ENCODE measurements at places on chromosomes 1 and 21. TPM values are rescaled to one million over a fixed set of nuclear protein-coding genes. Genes with fewer than 3 reads are reported as not detected.

The SPATA17 gene
- 1.5 TPM for total RNA-seq

The TSPEAR gene
- total RNA-seq = 1.3 TPM

The CD53 gene
- 2.1 TPM for total RNA-seq

The RNU1-3 gene
- total RNA-seq = 1,011 TPM

The CTSE gene
- total RNA-seq = not detected

- H3K36me3 ChIP-seq = no peaks in the 10 kb centered on the region
- no peaks in the 10 kb centered on the region for H3K4me1 ChIP-seq
- H3K27ac ChIP-seq = no peak overlapping the region
- H3K27me3 ChIP-seq = no peaks in the 10 kb centered on the region
- DNase-seq = no peak
Observed at GRCh38 chr1:24619376-24619775, 23.7 kb upstream of the SRRM1 start.

- H3K4me1 ChIP-seq = no peaks in the 10 kb centered on the region
- H3K27me3 ChIP-seq = peaks cover 17% of the 10 kb centered on the region
- H3K27ac ChIP-seq = no peak overlapping the region
Observed at GRCh38 chr21:35427320-35428000, 378.4 kb upstream of the RUNX1 start.

GRCh38 chr1:41629141-41629540 is 144.7 kb upstream of the EDN2 start:
- no peaks in the 10 kb centered on the region for H3K36me3 ChIP-seq
- no peak for DNase-seq
- no peaks in the 10 kb centered on the region for H3K4me1 ChIP-seq
- no peaks in the 10 kb centered on the region for H3K27me3 ChIP-seq
- H3K27ac ChIP-seq = no peak overlapping the region

DNA sequence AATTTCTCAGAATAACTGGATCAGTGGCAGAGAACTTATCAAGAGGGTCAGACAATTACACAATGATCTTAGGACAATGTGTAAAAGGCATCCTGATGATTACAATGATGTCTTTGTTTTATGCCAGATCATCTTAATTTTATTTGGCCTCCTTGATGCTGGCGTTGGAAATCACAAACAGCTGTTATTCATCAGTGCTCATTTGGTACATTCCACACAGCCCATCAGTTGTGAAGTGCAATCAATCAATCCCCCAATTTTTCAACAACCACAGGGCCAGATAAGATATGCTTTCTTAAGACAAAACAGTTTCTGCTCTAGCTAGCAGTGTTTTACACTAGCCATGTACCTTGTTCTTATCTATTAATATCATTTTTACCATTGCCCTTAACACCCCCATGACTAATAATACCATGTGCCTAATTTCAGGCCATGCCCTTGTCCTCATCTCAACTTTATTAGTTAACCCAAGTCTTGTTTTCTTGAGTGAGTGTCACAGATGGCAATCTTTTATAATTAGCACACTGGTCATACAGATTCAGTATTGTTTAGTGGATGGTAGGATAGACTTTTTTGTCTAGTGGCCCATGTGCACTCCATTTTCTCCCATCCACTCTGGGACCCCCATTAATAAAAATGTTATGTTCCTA is 40.8 kb upstream of the COL24A1 start:
- H3K4me1 ChIP-seq = no peaks in the 10 kb centered on the region
- no peaks in the 10 kb centered on the region for H3K36me3 ChIP-seq
- H3K27ac ChIP-seq = no peak overlapping the region
- DNase-seq = no peak
- H3K4me3 ChIP-seq = no peak overlapping the region
- no peaks in the 10 kb centered on the region for H3K27me3 ChIP-seq

DNA sequence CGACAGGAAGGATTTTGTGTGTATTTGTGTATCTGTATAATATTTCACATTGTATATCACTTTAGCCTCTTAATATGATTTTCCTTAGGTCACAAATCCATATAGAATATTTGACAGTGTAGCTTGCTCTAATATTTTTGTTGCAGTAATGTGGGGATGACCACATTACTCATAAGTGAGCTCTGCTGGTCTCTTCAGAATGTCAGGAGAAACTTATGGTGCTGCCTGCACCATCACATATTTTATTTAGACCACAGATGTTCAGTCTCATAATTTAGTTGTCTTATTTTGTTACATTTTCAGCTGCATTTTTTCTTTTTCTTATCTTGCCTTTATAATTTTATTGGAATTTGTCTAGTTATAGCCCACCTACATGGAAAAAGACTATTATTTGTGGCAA is 205.3 kb downstream of the PBX1 start:
- H3K4me3 ChIP-seq = no peak overlapping the region
- no peak for DNase-seq
- H3K27ac ChIP-seq = no peak overlapping the region
- H3K36me3 ChIP-seq = no peaks in the 10 kb centered on the region

DNA sequence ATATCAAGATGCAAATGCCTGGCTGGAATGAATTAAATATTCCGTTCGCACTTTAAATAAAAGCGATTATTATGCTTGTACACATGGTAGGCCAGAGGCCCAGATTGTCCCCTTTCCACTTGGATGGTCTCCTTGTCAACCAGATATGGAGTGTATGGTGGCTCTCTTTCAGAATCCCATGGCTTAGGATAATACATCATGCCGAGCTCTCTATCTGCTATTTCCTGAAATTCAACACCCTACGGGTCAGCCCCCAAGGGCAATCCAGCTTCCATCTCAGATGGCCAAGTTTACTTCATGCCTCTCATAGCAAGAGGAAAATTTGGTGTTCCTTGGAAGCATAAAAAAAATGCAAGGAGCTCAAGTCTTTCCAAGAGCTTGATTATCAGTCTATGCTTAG is 25.4 kb upstream of the FMO1 start:
- peak; percentile 45 for DNase-seq
- H3K4me3 ChIP-seq = no peak overlapping the region
- H3K27ac ChIP-seq = peak overlapping the region; percentile 63

DNA sequence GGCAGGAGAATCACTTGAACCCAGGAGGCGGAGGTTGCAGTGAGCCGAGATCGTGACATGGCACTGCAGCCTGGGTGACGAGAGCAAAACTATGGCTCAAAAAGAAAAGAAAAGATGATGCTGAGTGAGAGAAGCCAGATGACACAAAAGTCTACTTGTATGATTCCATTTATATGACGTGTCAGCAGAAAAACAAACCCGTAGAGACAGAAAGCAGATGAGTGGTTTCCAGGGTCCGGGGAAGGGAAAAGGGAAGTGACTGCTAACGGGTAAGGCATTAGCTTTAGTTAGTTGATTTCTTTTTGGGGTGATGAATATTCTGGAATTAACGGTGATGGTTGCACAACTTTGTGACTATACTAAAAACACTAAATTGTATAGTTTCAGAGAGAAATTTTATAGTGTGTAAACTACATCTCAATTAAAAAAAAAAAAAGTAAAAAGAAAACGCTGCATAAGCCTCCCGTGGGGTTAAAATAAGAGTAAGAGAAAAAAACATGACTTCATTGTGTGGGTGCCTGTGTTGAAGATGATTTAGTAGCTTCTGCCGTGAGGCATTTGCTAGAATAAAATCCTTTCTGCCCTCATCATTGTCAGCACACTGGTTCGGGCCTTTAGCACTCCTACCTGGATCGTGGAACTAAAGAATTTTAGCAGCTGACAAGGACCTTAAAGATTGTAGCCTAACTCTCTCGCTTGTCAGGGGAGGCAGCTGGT is 24.7 kb upstream of the ATP5PO start:
- no peaks in the 10 kb centered on the region for H3K27me3 ChIP-seq
- no peak overlapping the region for H3K27ac ChIP-seq
- H3K4me1 ChIP-seq = peaks cover 5% of the 10 kb centered on the region
- DNase-seq = no peak
- H3K4me3 ChIP-seq = no peak overlapping the region

GRCh38 chr1:56922507-56922906 is 43.3 kb downstream of the C8B start:
- DNase-seq = no peak
- H3K27me3 ChIP-seq = no peaks in the 10 kb centered on the region
- no peak overlapping the region for H3K4me3 ChIP-seq

GRCh38 chr1:67958472-67958871 is 92.0 kb downstream of the DIRAS3 start:
- peaks cover 19% of the 10 kb centered on the region for H3K4me1 ChIP-seq
- no peaks in the 10 kb centered on the region for H3K27me3 ChIP-seq
- DNase-seq = no peak
- H3K36me3 ChIP-seq = no peaks in the 10 kb centered on the region
- H3K4me3 ChIP-seq = no peak overlapping the region
- no peak overlapping the region for H3K27ac ChIP-seq

- H3K4me3 ChIP-seq = no peak overlapping the region
- peaks cover 10% of the 10 kb centered on the region for H3K36me3 ChIP-seq
- DNase-seq = no peak
- no peak overlapping the region for H3K27ac ChIP-seq
- H3K27me3 ChIP-seq = no peaks in the 10 kb centered on the region
- H3K4me1 ChIP-seq = peaks cover 14% of the 10 kb centered on the region
Observed at GRCh38 chr1:154616659-154617345, 8.8 kb upstream of the ADAR start.

GRCh38 chr21:45132841-45133573 is 58.6 kb downstream of the ADARB1 start:
- peaks cover 62% of the 10 kb centered on the region for H3K4me1 ChIP-seq
- no peak overlapping the region for H3K4me3 ChIP-seq
- no peaks in the 10 kb centered on the region for H3K27me3 ChIP-seq
- DNase-seq = no peak

DNA sequence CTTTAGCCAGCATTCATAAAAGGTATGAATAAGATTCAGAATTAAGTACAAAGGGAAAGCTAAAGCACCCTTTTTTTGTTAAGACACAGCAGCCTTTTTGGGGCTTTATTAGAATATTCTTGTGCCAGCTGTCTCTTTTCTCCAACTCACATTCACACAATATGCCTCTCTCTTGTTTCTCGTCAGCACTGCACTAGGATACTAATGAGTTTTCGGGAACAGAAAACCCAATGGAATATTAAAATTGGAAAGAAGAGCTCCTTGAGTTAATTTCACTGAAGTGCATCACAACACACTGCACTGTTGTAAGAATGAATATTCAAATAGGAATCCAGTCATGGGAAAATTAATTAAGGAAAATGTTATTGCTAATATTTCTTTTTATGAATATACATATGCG is 410.4 kb upstream of the BEND5 start:
- no peaks in the 10 kb centered on the region for H3K36me3 ChIP-seq
- no peaks in the 10 kb centered on the region for H3K4me1 ChIP-seq
- H3K4me3 ChIP-seq = no peak overlapping the region
- H3K27ac ChIP-seq = no peak overlapping the region

GRCh38 chr1:200999667-201000066 is 23.8 kb downstream of the KIF21B start:
- no peak overlapping the region for H3K27ac ChIP-seq
- H3K36me3 ChIP-seq = no peaks in the 10 kb centered on the region
- DNase-seq = no peak

DNA sequence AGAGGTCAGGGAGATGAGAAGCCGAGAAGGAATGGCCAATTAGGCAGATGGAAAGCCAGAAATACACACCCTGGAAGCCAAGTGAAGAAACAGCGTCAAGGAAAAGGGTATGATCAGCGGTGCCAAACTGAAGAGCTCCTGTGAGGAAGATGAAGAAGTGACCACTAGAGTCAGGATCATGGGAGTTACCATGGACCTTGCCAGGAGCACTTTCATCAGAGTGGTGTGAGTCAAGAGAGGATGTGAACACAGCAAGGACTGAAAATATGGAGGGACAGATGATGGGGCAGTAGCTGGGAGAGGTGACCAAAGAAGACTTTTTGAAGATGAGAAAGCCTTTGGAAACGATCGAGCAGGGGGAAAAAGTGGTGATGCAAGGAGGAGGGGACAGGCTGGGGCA is 50.4 kb downstream of the CD34 start:
- no peak for DNase-seq
- no peak overlapping the region for H3K4me3 ChIP-seq
- no peaks in the 10 kb centered on the region for H3K36me3 ChIP-seq
- H3K27ac ChIP-seq = no peak overlapping the region

- peak overlapping the region; percentile 26 for H3K27ac ChIP-seq
- peaks cover 8% of the 10 kb centered on the region for H3K4me1 ChIP-seq
- H3K4me3 ChIP-seq = peak overlapping the region; percentile 81
- no peak for DNase-seq
Observed at GRCh38 chr1:44029260-44029910, 1.9 kb downstream of the SLC6A9 start.

DNA sequence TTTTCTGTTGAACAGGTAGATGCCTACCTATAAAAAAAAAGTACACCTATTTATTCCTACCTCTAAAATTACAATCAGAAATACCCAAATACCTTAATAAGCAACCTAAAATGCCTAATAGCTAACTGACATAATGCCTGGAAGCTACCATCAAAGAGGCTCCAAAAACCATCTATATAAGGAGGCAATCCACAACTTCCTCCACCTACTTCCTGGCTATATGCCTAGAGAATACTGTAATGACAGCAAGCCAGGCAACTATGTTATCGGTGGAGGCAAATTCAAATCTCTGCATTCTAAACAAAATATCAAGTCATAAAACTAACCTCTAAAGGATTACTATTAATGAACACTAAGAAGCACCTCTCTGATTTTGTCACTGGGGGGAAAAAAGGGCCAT is 10.1 kb downstream of the ZNF644 start:
- DNase-seq = no peak
- no peak overlapping the region for H3K4me3 ChIP-seq
- no peak overlapping the region for H3K27ac ChIP-seq
- H3K27me3 ChIP-seq = no peaks in the 10 kb centered on the region

- no peaks in the 10 kb centered on the region for H3K27me3 ChIP-seq
- peaks cover 8% of the 10 kb centered on the region for H3K4me1 ChIP-seq
- H3K27ac ChIP-seq = no peak overlapping the region
- no peak overlapping the region for H3K4me3 ChIP-seq
- no peak for DNase-seq
- H3K36me3 ChIP-seq = no peaks in the 10 kb centered on the region
Observed at GRCh38 chr1:205587581-205587980, 44.2 kb downstream of the ELK4 start.

GRCh38 chr1:150696995-150697927 is at the start of gene GOLPH3L:
Gene GOLPH3L, minus strand, starts transcription at chr1:150697154. Its CDS starts 2,316 bp downstream, at chr1:150694838.
- peaks cover 28% of the 10 kb centered on the region for H3K36me3 ChIP-seq
- no peaks in the 10 kb centered on the region for H3K27me3 ChIP-seq
- no peak within 1 kb of the TSS for H3K27ac ChIP-seq

DNA sequence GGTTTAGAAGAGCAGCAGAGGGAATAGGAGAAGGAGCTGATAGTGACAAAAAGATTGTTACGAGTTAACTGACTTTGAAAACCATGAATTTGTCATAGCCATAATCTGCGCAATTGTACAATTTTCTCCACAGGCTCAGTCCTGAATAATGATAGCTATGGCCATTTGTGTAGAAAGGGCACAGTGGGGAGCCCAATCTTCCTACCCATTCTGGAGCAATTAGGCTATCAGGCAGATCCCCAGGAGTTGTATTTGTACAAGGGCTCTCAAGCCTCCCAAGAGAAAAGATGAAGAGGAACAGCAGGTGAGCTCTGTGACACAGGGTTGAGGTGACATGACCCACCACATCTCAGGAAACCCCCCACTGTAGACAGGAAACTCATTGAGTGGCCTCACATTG is 42.1 kb upstream of the SAMD13 start:
- H3K4me1 ChIP-seq = no peaks in the 10 kb centered on the region
- no peak overlapping the region for H3K27ac ChIP-seq
- DNase-seq = no peak
- no peaks in the 10 kb centered on the region for H3K36me3 ChIP-seq
- no peaks in the 10 kb centered on the region for H3K27me3 ChIP-seq
- no peak overlapping the region for H3K4me3 ChIP-seq

GRCh38 chr1:51000160-51000559 is 30.1 kb downstream of the CDKN2C start:
- H3K27me3 ChIP-seq = no peaks in the 10 kb centered on the region
- no peak overlapping the region for H3K4me3 ChIP-seq
- H3K4me1 ChIP-seq = no peaks in the 10 kb centered on the region
- no peak for DNase-seq
- peaks cover 11% of the 10 kb centered on the region for H3K36me3 ChIP-seq
- no peak overlapping the region for H3K27ac ChIP-seq

Data from heart right ventricle (tissue), 16 donors.